Sciatic nerve (tissue), 2 donors: ENCODE measurements at places on chromosomes 3 and 15.

DNA sequence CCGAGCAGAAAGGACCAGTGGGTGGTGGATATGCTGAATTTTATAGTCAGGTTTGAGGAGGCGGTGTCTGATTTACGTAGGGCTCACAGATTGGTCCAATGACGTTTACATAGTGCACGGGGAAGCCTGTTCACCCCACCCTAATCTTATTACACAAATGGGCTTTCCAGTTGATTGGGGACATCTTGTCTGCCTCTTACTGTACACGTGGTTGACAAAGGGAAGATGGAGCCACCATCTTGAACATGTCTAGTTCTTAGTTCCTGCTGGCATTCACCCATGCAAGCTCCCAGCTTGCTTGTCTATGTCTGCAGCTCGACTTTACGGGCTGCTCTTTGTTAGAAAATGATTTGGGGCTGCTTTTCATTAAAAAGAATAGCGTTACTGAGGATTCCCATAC is 332.0 kb upstream of the SLCO3A1 start:
- DNase-seq: no peak

DNA sequence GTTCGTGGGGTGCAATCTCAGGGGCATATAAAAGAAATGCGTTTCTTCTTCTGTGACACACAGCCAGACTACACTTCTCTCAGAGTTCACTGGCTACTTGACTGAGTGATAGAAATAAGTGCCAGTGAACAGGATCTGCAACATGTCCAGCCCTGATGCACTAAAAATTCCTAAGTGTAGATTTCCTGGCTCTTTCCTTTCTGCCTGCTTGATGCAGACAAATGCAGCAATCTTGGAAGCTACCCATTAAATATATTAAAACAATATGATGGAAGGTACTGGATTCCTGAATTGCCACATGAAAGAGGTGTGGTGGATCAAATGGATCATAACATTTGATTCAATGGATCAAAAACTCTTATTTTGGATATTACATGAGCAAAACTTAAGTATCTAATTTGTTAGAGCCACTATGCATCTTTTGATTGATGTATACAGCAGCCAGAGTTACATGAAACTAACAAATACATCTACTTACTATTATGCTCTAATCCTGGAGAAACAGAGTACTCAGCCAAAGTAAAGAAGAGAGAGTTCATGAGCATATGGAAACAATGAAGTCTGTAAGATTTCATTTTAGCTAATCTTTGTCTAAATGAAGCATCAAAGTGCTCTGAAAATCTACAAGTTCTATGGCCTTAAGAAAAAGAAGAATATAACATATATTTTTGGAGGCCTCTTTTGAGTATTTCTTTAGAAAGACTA is 222.6 kb downstream of the ZNF385D start:
- DNase-seq: no peak

GRCh38 chr3:113847247-113847646 is 8.7 kb downstream of the GRAMD1C start:
- no peak for DNase-seq

- DNase-seq: no peak
Measured at GRCh38 chr3:66795365-66795764, 202.7 kb upstream of the KBTBD8 start.

- no peak for DNase-seq
Measured at GRCh38 chr15:44385344-44385942, 42.0 kb upstream of the CTDSPL2 start.
